ENCODE measurements at places on chromosomes 16 and 17. TPM values are rescaled to one million over a fixed set of nuclear protein-coding genes. Genes with fewer than 3 reads are reported as not detected.

The KCNJ18 gene
- total RNA-seq = not detected

- peak; percentile 56 for DNase-seq
Measured at GRCh38 chr17:50177983-50178834, 12.4 kb downstream of the SGCA start.

- DNase-seq = no peak
Measured at GRCh38 chr16:86726340-86726739, 148.0 kb downstream of the FOXL1 start.

DNA sequence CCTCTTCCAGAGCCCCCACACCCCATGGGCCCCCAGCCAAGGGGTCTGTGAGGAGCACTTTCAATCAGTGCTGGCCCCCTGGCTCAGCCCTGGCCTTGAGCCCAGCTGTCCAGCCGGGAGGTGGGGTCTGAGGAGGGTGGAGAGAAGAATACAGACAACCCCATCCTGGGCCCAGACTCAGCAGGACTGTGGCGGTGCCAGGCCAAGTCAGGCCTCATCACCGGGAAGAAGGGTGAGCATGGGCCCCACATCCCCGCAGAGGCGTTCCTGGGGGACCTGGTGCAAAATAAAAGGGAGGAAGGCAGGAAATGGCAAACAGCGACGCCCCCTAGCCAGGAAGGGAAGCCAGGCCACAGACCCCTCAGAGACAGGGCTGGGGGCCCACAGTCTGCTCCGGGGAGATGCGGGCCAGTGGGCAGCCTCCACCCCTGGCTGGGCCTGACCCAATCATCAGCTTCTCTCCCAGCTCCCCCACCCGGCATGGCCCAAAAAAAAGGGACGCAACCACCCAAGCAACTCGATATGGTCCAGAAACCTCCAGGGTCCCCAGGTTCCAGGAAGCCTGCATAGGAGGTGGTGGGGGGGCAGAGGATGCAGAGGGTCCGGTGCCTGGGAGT, 20.6 kb downstream of the ZNF423 start:
- DNase-seq = no peak

DNA sequence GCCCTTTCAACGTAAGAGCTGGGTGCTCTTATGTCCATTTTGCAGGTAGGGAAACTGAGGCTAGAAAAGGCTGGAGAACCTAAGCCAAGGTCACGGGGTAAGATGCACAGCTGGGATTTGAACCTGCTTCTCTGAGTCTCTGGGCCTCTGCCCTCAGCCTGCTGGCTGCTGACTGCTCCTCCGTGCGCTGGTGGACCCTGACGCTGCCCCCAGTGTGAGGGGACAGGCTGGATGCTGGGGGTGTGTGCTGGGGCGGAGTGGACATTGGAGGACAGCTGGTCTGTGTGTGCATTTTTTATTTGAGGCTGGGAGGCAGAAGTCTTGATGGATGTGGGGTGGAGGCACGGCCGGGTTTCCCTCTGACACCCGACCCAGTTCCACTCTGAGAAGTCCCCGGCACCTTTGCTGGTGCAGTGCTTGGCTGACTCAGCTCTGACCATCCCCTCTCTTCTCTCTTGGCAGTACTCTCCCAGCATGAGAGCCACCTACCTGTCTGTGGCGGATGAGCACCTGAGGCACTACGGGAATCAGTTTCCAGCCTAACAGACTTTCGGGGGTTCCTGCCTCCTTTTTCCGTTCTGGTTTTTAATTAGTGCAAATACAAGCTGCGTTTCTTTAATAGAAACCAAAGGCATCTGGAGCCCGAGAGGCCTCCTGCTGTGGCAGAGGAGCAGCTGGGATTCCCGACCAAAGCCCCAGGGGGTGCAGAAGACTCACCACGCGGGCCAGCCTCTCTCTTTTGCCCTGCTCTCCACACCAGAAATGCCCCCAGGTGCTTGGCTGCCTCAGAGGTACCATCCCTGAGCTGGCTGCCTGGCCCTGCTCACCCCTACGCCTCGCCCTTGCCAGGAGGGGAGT, 14.1 kb upstream of the DNAI2 start:
- no peak for DNase-seq

GRCh38 chr17:600576-601243, 113.9 kb downstream of the VPS53 start:
- no peak for DNase-seq

DNA sequence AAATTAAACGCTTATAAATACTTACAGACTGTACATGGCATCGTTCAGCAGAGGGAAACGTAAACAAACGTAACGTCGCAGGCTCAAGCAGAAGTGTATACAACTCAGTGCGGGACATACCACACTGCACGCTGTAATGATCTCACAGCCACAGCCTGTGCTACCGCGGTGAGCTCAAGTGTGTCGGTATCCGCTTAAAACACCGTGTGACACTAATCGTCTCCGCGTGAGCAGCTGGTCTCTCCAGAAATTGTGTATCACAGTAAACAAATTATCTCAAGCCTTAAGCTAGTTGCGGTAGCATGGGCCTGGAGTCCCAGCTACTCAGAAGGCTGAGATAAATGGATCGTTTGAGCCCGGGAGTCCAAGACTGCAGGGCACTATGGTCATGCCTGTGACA, 115.3 kb downstream of the ANKRD11 start:
- DNase-seq = no peak

GRCh38 chr16:87593710-87594258, 8.5 kb upstream of the JPH3 start:
- DNase-seq = no peak

GRCh38 chr16:17414916-17415315, 55.8 kb downstream of the XYLT1 start:
- DNase-seq = no peak

All from urinary bladder (tissue), 4 donors.